ENCODE measurements at places on chromosomes 7 and 10.

GRCh38 chr10:96233959-96234358 lies 37.4 kb downstream of the BLNK start:
- DNase-seq, result peak; percentile 34

DNA sequence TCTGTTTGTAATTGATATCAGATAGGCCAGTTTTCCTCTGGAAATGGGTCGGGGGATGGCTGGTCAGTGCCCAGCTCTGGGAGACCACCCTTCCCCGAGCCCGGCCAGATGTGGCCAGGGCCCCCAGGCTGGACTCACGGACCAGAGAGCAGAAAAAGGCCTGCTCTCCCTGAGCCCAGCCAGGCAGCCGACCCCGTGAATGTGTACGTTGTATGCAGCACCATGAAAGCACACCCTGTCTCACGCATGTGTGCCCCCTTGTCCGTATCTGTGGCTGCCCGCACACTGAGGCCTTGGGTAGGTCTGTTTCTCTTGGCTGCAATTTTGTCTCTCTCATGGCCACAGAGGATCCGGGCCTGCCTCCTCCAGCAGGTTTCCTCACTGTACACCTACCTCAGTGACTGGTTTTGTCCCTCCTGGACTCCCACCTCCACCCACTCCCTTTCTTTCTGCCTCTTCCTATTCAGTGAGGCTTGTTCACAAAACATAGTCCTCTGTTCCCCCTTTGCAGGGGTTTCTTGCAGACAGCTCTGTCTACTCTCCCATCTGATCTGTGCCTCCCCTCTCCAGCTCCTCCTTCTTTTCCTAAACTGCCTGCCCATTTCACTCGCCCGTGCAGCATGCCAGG lies 23.6 kb upstream of the ANKRD2 start:
- no peak for DNase-seq

- DNase-seq, result no peak
Observed at GRCh38 chr7:23925088-23925487, 215.1 kb downstream of the STK31 start.

- DNase-seq, result no peak
Observed at GRCh38 chr7:37545619-37546534, 97.2 kb upstream of the ELMO1 start.

- no peak for DNase-seq
Observed at GRCh38 chr7:129769866-129770808, 158.6 kb downstream of the NRF1 start.

DNA sequence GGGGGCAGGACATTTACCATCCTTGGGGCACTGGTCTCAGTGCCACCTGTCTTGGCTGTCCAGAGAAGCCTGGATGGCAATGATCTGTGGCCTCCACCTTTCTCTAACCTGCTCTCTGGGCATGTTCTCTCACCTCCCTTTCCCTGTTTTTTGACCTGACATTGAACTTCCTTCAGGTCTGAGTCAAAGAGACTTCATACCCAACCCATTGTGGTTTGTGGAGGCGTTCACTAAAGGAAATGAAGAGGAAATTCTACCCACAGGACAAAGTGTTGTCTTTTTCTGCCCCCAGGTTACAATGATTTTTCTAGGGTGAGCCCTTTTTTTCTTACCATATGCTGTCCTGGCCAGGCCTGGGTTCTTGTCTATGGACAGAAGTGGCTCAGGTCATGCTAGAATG lies 76.6 kb downstream of the CYP26A1 start:
- DNase-seq, result no peak

DNA sequence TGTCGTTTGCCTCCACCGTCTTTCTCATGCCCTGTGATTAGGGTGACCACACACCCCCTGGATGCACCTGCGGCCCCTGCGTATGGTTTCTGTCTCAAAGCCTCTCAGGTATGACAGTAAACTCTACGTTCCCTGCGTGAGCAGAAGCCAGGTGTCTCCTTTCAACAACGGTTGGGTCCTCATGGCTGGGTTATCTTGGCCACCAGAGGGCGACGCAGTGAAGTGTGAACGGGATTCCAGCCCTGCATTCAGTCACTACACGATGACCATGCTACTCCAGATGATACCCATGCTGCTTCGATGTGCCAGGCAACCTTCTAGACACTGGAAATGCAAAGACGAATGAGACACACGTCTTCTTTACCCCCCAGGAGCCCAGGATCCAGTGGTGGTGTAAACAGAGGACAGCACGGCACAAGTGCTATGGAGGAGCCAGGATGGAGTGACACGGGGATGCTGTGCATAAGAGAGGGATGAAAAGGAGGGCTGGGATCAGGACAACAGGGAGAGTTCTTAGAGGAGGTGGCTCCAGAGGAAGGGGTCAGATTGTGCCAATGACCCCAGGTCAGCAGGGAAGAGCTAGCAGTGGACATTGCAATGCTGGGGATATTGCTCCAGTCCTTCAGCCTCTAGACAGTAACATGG lies 228.1 kb upstream of the PFKP start:
- DNase-seq, result peak; percentile 61

GRCh38 chr7:15832996-15833395 lies 146.5 kb upstream of the MEOX2 start:
- DNase-seq, result peak; percentile 68

DNA sequence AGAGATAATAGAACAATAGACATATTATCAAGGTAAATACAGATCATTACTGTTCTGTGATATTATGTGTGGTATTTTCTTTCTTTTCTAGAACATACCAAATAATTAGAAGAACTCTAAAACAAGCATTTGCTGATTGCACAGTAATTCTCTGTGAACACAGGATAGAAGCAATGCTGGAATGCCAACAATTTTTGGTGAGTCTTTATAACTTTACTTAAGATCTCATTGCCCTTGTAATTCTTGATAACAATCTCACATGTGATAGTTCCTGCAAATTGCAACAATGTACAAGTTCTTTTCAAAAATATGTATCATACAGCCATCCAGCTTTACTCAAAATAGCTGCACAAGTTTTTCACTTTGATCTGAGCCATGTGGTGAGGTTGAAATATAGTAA lies 185.5 kb downstream of the CFTR start:
- no peak for DNase-seq

DNA sequence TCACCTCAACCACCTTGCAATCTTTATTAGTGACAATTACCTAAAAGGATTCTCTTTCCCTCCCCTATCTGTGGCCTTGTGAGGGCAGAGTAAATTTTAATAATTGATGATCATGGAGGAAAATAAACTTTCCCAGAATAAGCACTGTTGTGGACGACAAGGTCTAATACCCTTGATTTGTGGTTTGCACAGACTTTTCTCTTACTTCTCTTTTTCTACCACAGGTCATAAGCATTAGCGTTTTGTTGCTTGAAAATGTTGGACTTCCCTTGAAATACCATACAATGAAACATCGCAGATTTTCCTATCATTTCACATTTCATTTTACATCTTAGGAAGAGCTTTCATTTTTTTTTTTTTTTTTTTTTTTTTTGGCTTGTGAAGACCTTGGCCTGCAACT lies 188.1 kb upstream of the TMEM72 start:
- DNase-seq, result no peak

GRCh38 chr10:63542835-63543575 lies 21.8 kb downstream of the REEP3 start:
- DNase-seq, result no peak

GRCh38 chr10:92688927-92689662 lies 660 bp upstream of the HHEX start:
- DNase-seq, result peak; percentile 45

DNA sequence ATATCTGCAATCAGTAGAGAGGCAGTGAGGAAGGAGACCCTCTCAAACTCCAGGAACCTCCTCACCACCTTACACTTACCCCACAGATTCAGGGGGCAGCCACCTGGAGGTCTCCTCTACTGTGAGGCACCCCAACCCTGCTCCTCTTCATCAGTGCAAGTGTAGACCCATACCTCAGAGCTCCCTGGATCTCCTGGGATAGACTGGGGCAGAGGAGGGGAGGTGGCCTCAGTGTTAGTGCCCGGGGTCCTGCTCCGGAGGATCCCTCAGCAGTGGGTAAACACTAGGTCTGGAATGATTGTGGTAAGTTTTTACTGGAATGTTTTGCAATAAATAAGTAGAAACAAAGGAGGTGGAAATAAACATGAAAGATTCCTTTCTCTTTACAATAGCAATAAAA lies 31.1 kb downstream of the ANTXRL start:
- no peak for DNase-seq

DNA sequence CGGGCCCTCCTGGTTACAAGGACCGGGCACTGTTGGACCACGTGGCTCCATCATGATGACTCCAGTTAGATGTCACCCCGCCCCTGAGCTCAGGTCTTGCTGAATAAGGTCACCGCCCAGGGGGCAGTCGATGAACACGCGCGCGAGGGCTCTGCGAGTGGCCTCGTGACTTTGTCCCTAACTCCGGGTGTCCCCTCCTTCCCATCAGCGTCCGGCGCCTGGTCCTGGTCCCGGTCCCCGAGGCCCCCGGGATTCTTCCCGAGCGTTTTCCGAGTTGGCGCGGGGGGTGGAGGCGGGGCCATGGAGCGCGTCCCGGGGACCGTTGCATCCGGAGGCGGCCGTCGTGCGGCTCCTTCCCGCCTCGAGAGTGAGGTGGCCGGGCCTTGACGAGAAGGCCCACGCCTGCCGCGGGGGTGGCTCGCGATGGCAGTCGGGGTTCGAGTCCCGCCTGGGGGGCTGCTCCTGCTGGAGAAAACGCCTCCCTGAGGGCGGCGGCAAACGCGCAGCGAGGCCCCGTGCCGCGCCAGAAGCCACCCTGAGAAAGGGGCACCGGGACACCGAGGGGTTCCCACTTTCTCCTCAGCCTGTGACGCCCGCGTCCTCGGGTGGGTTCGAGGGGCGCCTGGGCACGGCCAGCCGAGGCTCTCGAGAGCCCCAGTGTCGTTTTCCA lies 569 bp upstream of the NPTX2 start:
- peak; percentile 39 for DNase-seq

- DNase-seq, result no peak
Observed at GRCh38 chr7:74708569-74709275, 51.2 kb downstream of the GTF2I start.

GRCh38 chr10:52574697-52575096 lies 197.9 kb downstream of the MBL2 start:
- DNase-seq, result no peak

DNA sequence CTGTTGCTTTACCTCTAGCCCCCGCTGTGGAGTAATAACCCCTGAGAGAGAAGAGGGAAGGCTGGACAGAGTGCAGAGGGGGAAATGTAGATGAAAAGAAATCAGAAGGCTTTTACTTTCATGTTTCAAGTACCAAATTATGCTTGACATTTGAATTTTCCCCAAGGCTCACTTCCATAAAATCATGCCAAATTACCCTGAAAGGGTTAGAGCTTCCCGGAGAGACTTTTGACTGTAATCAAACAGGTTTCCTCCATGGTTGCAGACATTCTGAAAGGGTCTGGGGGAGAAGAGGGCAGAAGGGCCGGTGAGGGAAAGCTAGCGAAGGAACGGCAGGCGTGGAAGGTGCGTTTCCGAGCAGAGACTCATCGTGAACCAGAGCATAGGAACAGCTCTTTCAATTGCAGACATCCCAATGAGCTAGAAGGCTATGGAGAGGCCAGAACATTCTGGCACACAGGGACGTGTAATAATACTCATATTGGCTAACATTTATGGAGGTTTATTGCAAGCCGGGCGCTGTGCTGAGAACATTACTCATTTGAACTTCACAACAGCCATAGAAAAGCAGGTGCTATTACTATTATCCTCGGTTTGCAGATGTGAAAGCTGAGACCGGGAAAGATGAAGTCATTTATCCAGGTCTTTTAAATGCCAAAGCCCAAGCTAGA lies 620.8 kb upstream of the AUTS2 start:
- DNase-seq, result no peak

DNA sequence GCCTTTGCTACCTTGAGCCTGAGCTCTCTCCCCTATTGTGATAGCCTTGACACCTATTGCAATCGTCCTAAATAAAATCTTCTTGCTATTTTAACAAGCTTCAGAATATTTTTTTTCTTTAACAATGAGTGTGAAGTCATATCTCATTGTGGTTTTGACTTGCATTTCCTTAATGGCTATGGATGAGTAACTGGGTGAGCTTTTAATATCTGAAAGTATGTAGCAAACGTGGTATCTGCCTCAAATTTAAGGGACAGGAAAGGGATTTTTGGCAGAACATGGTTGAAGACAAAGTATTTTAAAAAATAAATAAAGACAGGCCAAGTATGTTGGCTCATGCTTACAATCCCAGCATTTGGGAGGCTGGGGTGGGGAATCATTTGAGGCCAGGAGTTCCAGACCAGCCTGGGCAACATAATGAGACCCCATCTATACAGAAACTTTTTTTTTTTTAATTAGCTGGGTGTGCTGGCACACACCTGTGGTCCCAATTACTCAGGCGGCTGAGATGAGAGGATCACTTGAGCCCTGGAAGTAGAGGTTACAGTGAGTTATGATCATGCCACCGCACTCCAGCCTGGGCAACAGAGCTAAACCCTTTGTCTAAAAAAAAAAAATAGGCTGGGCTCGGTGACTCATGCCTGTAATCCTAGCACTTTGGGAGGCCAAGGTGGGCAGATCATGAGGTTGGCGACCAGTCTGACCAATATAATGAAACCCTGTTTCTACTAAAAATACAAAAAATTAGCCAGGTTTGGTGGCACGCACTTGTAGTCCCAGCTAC lies 319.3 kb upstream of the NRP1 start:
- DNase-seq, result no peak

DNA sequence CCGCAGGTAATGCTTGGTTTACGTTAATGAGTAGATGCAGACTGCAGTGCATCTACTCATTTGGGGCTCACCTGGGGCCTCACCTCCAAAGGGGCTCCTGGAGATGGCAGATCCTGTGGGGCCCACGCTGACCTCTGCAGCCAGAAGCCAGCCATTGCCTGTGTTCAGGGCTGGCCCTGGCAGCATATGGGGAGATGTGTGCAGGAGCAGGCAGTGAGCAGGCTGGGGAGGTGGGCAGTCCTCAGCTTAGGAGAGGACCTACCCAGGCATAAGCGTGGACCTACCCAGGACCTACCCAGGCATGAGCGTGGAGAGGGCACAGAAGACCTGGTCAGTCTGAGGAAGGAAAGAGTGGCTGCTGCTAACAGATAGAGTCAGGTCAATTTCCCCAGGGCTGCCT lies 178.5 kb downstream of the PTPRN2 start:
- DNase-seq, result no peak

DNA sequence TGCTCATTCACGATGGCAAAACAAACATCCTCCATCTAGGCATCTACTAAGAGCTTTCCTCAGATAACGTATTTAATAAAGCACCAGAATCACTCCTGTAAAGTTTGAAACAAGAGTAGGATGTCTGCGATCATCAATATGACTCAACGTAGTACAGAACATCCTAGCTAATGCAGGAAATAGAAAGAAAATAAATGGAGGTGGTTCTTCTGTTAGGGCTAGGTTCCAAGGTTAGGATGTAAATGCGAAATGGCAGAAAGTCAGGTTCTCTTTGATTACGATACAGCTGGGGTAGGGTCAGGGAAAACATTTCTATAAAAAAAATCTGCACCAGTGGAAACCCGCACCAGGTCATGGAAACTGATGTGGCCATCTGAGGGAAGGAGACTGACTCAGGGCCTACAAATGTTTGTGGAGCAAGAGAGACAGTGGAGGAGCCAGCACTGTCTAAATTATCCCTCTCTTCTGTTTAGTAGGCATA lies 29.1 kb downstream of the CCDC6 start:
- DNase-seq, result no peak

- DNase-seq, result no peak
Observed at GRCh38 chr10:49612513-49613164, 1.2 kb upstream of the CHAT start.

Measured in left ventricle myocardium superior (tissue), 1 donor.